ENCODE measurements at places on chromosomes 2 and 18.

- no peak for DNase-seq
Observed at GRCh38 chr2:99458529-99458928, 31.3 kb downstream of the REV1 start.

DNA sequence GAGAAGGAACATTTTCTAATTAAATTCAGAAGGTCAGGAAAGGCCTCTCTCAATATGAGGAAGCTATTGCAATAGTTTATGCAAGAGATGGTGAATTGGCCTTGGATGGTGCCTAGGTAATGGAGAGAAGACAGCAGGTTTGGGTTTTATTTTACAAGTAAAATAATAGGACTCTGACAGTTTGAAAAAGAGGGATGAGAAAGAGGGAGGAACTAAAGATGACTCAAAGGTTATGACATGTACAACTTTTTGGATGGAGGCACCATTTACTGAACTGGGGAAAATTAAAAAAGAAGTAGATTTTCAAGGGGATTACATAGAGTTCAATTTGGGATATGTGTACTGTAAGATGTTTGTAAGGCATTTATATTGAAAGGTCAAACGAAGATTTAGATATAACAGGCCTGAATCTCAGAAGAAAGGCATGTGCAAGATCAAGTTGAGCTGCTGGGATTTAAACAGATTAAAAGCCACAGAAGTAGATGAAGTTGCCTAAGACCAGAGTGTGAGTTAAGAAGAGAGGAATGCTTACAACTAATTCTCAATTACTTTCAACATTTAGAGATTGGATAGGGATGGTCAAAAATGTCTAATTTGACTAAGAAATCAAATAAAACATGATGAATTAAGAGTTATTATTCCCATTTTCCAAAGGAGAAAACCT lies 12.3 kb upstream of the ASNSD1 start:
- DNase-seq: peak; percentile 65

GRCh38 chr2:175937216-175937615 lies 64.9 kb downstream of the LNPK start:
- DNase-seq: no peak

GRCh38 chr2:223538920-223539440 lies 63.2 kb downstream of the SCG2 start:
- no peak for DNase-seq

- DNase-seq: no peak
Observed at GRCh38 chr2:44459739-44460138, 98.0 kb downstream of the CAMKMT start.

DNA sequence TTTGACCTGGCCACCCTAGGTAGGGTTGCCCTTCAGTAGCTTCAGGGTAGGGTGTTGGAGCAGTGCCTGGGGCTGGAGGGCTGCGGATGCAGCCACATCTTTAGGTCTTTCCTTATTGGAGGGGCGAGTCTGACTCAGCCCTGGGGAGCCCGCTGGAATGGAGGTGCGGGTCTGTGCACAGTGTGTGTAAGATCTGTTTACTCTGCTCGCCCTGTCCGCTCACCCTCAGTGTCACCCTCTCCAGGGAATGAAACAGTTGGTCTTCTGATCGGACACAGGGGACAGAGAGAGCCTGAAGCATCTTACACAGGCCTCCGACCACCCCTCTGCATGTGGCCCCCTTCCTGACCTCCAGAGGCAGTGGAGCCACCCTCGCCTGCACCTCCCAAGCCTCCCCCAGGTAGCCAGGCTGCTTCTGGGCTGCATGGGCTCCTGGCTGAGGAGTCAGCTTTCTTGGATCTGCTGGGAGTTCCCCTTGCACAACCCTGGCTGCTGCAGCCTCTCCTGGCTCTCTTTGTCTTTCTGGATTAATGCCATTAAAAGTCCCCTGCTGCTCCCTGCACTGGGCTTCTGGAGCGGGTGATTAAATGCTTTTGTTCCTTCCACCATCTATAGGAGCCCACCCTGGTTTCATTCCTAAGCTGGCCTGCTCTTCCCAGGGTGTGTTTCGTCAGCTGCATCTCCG lies 82.6 kb downstream of the ASB1 start:
- no peak for DNase-seq

DNA sequence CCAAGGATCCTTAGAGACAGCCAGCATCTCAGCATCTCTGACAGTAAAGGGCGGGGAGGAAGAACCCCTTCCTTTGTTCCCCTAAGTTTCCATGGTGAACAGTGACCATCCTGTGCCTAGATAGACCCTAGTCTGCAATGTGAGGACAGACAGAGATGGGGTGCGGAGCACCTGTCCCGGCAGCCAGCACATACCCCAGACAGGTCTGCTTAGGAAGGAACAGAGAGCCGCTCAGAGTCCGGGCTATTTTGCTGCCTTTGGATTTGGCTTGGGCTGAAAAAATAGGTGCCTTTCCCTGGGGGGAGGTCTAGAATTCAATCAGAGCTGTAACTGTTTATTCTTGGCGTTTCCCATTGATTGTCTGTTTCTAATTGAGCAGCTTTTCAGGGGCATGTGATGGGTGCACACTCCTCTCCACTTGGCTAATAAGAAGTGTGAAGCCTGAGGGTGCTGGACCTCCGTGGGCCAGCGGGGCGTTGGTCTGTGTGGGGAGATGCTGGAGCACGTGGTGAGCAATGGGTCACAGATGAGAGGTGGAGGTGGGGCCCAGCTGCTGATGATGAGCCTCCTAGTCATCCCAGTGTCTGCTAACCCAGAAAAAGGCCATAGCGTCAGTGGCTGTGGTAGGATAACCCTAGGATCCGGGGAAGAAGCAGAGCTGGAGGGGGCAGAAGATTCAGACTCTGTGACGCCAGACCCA lies 236.8 kb downstream of the SEPTIN10 start:
- DNase-seq: peak; percentile 38

- DNase-seq: peak; percentile 90
Observed at GRCh38 chr2:196234672-196235071, 63.3 kb upstream of the STK17B start.

GRCh38 chr2:101432411-101433181 lies 42.3 kb downstream of the RFX8 start:
- peak; percentile 59 for DNase-seq

- DNase-seq: no peak
Observed at GRCh38 chr2:104885119-104885782, 31.3 kb downstream of the POU3F3 start.

DNA sequence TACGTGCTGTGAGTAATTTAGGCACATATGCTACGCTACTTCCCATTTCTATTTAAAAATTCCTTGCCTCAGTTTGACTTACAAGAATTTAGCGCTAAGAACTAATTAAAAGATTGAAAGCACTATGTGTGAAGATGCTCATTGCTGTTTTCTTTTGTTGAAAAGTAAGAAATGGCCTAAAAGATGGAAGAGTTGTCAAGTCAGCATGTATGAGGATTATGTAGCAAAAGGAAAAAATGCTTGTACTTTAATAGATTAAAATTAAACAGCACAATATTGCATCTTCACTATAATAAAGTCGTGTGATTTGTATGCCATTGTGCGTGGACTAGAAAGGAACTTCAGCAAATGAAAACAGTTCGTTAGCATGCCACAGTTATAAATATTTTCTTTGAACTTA lies 77.0 kb downstream of the COX7A2L start:
- no peak for DNase-seq

DNA sequence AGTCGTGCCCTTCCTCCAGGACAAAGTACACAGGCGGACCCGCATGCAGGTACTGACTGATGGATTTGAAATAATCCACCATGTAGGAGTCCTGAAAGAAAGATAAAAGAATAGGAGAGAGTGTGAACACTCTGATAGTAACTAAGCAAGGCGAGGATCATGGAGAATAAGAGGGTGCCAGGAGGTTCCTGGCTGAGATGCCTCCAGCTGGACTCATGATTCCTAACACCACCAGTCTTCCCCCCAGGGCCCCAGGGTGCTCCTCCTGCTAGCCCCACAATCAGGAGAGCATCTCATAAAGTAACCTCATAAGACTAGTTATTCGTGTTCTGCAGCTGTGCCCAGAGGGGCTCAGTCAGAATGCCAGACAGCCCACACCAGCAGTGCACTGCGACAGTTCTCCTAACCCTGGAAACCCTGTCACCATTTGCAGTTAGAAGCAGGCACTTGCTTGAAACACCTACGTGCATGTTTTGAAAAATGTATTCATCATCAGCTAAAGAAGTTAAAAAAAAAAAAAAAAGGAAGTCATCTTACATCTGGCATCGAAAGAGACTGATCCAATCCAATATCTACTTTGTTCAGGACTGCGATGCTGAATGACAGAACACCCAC lies 36.7 kb downstream of the RMC1 start:
- no peak for DNase-seq

DNA sequence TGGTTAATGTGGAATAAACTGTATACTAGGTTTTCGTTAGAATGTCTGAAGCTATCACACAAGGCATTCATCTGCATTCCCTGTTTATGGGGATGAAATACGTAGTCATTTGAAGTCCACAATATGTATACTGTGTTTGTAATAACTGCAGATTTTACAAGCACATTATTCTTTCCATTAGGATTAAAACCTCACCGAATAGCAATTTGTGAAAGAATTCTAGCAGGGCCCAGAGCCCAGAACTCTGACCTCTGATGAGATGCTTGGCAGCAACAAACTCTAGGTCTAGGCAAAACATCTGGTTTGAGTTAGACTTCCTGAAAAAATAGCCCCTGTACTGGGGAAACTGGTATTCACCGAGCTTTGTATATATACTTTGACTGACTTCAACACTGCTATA lies 158.2 kb downstream of the SRBD1 start:
- DNase-seq: peak; percentile 98

GRCh38 chr2:47509250-47509649 lies 106.3 kb downstream of the MSH2 start:
- no peak for DNase-seq

- no peak for DNase-seq
Observed at GRCh38 chr2:145043399-145043834, 523.5 kb upstream of the ZEB2 start.

DNA sequence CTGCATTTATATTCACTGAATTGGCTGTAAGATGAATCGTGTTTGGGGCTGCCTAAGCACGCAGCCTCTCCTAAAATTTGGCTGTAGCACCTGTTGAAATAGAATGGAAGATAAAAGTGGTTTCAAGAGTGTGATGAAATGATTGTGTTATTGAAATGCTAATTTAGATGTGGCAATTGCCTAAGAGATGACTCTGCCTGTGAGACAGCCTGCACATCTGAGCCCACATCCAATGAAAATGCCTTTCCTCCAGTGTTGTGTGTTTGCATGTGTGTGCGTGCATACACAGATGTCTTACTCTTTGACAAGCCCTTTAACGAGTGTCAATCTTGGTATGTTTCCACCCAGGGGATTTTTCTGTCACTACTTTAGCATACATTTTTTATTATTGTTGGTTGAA lies 346.9 kb downstream of the MEIS1 start:
- no peak for DNase-seq

GRCh38 chr2:200665626-200666453 lies 80.0 kb downstream of the AOX1 start:
- DNase-seq: peak; percentile 25

DNA sequence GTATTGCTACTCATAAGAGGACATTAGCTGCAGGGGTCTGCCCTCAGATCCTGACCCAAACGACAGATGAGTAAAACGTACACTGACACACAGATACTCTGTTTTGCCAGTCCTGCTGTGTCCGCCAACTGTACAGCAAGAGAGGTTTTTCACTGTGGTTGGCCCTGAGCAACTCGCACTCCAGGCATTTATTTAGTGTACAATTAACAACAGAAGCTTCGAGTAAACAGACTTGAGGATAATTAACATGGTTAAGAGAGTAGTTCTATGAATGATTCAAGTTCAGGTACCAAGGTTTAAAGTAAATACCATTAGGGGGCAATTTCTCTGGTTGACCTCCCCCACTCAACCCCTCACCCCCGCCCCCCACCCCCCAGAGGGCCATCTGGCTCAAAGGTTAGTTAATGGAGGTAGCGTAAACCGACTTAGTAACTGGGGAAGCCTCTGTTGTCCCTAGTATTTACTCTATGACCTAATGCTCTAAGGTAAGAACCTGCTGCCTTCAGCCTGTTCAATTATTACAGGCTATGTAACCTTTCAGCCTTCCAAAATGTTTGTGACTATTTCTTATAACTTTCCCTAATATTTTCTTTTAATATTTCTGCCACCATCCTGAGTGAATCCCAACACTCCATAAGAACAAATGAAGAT lies 103.9 kb upstream of the XIRP2 start:
- DNase-seq: no peak

- no peak for DNase-seq
Observed at GRCh38 chr2:52526735-52527134, 1240.9 kb upstream of the CHAC2 start.

DNA sequence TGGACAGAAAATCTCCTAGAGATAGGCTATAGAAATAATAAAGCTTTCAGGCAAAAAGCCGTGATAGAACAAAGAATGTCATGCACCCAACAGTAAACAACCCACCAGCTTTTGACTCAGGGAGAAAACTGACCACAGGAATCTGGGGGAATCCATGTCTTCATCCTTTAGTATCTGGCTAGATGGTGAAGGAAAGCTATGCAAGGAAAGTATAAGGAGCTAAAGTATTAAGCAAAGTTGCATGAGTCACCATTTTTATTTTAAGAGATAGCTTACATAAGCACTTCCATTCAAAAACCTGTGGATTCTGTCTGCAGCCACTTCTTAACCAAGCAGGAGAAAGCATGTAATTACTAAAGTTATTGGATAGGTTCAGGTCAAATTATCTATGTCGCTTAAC lies 363.8 kb downstream of the LRP1B start:
- peak; percentile 41 for DNase-seq

GRCh38 chr18:41966943-41967342 lies 11.9 kb downstream of the PIK3C3 start:
- DNase-seq: no peak

- no peak for DNase-seq
Observed at GRCh38 chr2:8501061-8501720, 180.7 kb upstream of the ID2 start.

DNA sequence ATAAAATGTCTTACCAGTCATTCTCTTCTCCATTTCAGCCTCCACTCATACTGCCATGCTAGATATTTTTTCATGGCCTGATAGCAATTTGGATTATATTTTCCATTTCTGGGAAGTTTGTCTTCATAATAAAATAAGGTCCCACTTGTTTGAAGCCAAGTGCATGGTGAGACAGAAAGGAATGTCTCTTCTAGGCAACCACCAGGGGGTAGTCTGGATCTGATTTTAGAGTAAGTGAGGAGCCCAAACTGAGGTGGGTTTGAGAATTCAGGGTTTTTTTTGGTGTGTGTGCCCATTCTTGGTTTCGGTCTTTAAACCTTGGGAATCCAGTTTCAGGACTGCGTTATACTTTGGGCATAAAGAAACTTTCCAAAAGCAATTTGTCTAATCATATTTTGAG lies 315.5 kb downstream of the RPRM start:
- no peak for DNase-seq

DNA sequence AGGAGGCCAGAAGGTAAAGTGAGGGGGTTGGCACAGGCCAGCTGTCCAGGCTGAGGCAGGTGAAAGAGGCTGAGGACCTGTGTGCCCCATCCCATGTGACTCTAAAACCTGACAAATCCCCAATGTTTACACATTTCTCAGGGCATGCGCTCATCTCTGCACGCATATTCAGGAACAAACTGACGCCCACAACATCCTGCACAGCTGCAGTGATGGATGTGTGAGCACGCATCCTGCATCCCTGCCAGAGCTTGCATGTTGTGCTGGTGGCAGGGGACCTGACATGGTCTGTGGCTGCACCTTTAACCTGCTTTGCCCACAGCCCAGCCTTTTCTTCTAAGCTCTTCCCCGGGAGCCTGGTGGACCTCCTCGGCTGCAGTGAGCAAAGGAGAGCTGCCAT lies 83.1 kb downstream of the FBXO15 start:
- no peak for DNase-seq

GRCh38 chr18:67359873-67360838 lies 156.4 kb downstream of the DSEL start:
- DNase-seq: peak; percentile 93

- no peak for DNase-seq
Observed at GRCh38 chr2:60759654-60760053, 3.6 kb downstream of the PAPOLG start.
